HT-29 (cell line): ENCODE measurements at places on chromosomes 3 and 15.

- DNase-seq, result peak; percentile 84
These were observed 23.2 kb upstream of the TATDN2 start for GRCh38 chr3:10224794-10225665.

DNA sequence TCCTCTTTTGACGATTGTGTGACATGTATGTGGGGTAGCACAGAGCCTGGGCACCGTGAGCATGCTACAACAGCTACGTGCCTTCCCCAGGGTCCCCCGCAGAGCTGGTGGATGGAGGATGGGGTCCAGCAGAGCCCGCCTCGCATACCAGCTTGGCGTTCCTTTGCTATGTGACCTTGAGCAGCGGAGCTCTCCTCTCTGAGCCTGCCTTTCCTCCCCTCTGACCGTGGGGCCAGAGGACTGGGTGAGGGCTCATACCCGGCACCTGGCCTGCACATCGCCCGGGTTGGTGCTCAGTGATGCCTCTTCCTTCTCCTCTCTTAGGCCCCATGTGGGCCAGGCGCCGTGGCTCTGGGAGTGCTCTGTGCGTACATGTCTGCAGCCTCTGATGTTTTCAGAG is 73.4 kb downstream of the FBLN2 start:
- DNase-seq, result no peak

- DNase-seq, result no peak
These were observed 15.0 kb upstream of the KBTBD8 start for GRCh38 chr3:66983101-66983500.

DNA sequence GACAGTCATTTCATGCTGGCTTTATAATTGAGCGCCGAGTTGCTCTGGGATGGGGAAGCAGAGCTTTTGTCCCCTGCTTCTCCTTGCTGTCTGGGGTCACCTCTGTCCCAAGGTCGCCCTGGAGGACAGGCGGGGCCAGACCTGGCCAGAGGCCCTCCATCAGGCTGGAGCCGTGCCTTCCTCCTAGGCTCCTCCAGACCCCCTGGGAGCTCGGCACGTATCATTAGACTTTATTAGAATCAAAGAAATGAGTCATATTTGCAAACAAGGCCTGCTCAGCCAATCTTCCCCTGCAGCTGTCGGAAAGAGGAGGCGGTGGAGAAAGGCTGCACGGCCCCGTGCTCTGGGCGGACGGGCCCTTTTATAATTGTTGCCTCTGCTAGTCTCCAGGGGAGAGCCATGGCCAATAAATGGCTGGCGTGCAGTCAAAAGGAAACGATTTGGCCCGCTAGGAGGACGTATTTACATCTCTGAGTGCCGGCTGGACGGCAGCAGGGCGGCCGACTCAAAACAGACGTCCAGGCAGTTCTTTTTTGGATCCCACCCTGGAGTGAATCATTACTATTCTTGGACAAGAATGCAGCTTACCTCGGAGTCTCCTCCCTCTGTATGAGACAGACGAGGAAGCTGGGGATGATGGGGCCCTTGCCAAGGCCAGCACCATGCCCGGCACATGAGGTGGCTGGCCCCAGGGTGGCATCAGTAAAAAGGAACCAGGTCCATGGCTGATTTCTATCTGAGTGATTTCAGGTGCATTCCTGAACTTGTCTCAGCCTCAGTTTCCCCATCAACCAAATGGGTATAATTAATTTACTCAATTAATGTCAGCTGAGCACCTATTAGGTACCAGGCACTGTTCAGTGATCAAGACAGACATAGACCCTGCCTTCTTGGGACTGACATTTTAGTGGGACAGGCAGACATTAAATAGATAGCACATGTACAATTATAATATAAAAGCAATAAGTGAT is 50.6 kb downstream of the SLC6A6 start:
- peak; percentile 85 for DNase-seq

GRCh38 chr3:184045995-184046394 is 6.9 kb upstream of the HTR3C start:
- DNase-seq, result no peak

DNA sequence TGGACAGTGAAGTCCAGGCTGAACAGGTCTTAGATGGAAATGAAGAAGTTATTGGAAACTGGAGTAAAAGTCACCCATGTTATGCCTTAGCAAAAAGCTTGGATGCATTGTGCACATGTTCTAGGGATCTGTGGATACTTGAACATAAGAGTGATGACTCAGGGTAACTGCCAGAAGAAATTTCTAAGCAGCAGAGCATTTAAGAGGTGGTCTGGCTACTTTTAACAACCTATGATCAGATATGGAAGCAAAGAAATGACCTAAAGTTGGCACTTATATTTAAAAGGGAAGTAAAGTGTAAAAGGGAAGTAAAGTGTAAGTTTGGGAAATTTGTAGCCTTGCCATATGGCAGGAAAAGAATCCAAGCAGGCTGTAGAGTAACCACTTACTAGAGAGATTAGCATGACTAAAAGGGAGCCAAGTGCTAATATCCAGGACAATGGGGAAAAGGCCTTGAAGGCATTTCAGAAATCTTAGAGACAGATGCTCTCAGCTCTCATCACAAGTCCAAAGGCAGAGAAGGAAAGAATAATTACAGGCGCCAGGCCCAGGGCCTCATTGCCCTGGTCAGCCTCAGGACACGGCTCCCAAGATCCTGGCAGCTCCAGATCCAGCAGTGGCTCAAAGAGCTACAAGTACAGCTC is 73.9 kb upstream of the KCNH8 start:
- DNase-seq, result no peak

DNA sequence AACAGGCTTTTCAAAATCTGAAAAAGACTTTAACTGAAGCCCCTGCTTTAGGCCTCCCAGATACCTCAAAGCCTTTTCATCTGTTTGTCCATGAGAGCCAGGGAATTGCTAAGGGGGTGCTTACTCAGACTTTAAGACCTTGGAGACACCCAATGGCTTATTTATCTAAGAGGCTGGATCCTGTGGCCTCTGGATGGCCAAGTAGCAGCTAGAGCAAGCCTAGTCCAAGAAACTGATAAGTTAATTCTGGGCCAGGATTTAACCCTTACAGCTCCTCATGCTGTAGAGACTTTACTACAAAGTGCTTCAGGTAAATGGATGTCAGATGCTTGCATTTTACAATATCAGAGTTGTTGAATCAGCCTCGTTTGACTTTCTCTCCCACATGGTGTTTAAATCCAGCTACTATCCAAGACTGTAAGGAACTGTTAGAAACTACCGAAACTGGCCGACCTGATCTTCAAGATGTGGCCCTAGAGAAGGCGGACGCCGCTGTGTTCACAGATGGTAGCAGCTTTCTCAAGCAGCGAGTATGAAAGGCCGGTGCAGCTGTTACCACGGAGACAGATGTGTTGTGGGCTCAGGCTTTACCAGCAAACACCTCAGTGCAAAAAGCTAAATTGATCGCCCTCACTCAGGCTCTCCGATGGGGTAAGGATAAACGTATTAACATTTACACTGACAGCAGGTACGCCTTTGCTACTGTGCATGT is 3.3 kb downstream of the DET1 start:
- DNase-seq, result no peak

DNA sequence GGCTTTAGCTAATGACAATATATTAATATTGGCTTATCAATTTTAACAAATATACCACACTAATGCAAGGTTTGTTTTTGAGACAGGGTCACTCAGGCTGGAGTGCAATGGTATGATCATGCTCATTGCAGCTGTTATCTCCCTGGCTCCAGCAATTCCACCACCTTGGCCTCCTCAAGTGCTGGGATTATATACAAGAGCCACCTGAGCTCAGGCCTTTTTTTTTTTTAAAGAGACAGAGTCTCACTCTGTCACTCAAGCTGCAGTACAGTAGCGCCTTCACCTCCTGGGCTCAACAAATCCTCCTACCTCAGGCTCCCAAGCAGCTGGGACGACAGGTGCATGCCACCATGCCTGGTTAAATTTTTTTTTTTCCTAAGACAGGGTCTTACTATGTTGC is 11.7 kb downstream of the DLG1 start:
- DNase-seq, result no peak

- DNase-seq, result no peak
These were observed 75.6 kb upstream of the ADPGK start for GRCh38 chr15:72859017-72859756.

DNA sequence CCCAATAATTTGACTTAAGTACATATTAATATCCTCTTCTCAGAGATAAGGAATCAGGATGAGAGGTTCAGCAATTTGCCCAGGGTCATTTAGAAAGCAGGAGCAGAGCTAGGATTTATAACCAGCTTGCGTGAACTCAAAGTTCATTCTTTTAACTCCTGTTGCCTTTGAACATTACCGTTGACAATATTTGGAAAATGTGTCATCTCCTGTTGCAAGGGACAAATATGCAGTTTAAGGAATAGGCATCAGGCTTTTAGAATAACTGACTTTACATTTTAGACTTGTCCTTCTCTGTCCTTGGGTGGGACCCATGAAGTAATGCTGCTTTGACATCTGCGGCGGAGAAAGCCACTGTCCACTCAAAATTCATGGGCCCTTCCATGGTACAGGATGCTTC is 252.2 kb upstream of the RGMA start:
- DNase-seq, result no peak

DNA sequence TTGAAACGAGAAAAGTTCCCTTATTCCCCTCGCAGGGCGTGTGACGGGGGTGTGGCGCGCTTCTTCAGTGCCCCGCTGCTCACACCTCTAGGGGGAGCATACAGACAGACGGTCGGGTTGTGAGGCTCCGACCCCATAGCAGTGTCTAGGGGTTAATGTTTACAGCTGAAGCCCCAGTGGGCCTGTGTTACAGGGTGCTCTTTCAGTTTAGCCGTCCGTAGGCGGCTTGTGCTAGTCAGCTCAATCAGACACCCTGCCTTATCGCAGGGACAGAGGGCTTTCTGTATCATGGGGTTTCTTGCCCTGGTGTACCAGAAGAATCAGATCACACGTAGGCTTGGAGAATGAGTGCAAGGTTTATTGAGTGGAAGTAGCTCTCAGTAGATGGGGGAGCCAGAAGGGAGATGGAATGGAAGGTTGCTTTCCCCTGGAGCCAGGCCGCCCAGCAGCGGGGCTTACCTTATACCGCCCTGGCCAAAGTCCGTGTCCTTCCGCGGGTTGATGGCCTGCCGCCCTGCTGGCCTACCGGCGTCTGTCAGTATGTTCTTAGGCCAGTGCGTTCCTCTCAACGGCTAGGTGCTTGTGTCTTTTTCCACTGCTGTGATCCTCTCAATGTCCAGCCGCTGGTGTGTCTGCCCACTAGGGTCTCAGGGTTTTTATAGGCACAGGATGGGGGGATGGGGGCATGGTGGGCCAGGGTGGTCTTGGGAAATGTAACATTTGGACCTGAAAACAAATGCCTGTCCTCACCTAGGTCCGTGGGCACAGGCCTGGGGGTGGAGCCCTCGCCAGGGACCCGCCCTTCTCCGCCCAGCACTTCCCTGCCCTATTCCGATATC is 32.2 kb upstream of the ACP3 start:
- no peak for DNase-seq

DNA sequence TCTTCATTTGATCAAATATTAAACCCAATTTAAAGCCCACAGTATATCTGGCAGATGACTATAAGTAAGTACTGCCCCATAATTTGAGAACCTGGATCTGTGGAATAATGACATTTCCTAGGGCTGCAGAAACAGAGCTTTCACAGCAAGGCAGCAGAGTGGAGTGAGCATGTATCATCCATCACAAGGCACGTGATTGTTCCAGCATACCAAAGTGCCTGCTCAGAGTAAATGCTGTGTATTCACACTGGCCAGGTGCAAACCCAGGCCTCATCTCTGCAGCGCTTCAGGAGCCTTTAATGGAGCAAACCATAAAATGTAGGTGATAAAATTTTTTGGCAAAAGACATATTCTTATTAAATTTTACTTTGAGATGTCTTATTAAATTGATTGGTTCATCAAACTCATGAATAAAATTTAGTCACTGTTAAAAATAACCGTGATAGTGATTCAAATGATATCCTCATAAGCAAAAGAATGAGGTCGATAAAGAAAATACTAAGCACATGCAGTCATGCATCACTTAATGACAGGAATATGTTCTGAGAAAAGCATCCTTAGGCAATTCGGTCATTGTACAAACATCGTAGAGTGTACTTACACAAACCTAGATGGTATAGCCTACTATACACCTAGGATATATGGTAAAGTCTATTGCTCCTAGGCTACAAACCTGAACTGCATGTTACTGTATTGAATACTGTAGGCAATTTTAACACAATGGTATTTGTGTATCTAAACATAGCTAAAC is 99.3 kb upstream of the SLC24A5 start:
- no peak for DNase-seq

DNA sequence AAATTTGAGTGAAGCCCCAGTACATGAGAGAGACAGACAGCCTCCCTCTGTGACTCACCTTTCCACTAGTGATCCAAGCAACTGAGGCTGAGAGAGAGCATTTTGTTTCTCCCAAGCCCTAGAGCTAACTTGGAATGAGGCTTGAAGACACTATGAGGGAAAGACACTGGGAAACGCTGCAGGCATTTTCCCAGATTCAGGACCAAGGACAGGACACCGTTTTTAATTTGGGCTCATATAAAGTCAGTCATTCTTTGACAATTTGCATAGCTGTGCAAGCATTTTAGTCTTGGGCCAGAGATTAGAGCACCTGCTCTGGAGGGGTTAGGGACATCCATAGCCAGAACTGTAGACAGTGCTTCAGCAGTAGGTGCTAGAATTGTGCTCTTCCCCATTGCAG is 249.0 kb downstream of the AGBL1 start:
- DNase-seq, result no peak

- no peak for DNase-seq
These were observed 40.2 kb downstream of the GJD2 start for GRCh38 chr15:34714476-34715121.

DNA sequence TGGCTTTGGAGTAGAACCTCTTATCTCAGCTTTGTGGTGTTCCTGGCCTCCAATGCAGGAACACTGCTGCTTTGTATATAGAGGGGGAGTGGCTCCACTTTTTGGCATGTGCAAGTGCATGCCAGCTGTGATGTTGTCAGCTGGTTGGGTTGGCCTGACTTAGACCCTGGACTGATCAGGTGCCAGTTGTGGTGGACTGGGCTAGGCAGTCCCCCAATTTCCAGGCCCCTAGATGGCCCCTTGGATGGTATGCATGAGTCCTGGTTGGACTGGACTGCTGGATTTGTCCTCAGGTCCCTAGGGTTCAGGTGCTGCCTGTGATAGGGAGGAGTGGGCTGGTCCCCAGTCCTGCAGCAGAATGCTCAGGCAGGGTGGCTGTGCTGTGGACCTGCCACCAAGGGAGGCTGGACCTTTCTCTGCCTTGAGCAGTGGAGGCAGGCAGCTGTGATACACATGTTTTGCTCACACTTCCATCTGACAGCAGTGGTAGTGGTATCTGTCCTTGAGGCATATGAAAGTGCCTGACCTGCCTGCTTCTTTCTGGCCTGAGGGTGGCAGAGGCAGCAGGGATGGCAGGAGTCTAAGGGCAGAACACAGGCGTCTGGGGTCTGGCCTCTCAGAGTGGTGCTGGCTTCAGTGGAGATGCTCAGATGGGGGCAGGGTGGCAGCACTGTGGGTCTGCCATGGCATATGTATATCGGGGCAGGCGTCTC is 74.8 kb downstream of the STXBP5L start:
- no peak for DNase-seq

DNA sequence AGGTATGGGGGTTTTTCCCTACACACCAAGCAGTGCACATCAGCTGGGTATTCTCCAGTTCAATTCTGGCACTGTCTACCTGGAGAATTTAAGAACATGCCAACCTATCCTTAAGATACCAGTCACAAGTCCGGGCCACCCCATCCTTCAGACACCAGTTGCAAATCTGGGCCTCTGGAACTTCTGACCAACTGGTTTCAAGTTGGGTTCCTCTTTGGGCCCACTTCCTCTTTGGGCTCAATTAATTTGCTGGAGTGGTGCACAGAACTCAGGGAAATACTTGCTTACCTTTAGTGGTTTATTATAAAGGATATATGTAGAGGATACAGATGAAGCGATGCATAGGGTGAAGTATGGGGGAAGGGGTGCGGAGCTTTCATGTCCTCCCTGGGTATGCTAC is 25.3 kb downstream of the GLCE start:
- no peak for DNase-seq
